ENCODE measurements at places on chromosomes 6 and 20. TPM values are rescaled to one million over a fixed set of nuclear protein-coding genes. Genes with fewer than 3 reads are reported as not detected.
A peak's percentile ranks its signal among the peaks of the same experiment; 100 is the strongest.

DNA sequence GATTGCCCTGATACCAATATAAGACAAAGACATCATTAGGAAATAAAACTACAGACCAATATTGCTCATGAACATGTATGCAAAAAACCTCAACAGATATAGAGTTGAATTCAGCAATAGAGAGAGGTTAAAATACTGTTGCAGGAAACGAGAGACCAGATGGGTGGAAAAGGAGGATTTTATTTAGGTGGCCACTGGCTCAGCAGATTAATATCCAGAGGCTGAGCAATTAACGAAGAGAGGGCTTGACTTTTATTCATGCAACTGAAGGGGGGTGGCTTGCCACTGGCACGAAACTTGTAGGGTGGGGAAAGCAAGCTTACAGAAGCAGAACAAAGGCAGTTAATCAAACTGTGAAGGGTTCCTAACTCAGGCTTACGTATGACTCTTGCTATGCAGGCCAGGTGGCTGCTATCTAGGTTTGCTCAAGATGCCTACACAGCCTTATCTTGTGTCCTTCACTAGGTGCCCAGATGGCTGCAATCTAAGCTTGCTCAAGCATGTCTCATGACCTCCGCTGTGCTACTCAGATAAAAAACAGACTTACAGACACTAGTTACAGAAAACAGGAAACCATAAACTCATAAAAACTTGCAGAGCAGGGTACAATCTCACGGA, 126.4 kb downstream of the MMUT start:
- H3K27ac ChIP-seq: peak overlapping the region; percentile 86
- no peak overlapping the region for H3K4me3 ChIP-seq
- peaks cover 15% of the 10 kb centered on the region for H3K4me1 ChIP-seq
- no peaks in the 10 kb centered on the region for H3K36me3 ChIP-seq
- H3K27me3 ChIP-seq: no peaks in the 10 kb centered on the region

DNA sequence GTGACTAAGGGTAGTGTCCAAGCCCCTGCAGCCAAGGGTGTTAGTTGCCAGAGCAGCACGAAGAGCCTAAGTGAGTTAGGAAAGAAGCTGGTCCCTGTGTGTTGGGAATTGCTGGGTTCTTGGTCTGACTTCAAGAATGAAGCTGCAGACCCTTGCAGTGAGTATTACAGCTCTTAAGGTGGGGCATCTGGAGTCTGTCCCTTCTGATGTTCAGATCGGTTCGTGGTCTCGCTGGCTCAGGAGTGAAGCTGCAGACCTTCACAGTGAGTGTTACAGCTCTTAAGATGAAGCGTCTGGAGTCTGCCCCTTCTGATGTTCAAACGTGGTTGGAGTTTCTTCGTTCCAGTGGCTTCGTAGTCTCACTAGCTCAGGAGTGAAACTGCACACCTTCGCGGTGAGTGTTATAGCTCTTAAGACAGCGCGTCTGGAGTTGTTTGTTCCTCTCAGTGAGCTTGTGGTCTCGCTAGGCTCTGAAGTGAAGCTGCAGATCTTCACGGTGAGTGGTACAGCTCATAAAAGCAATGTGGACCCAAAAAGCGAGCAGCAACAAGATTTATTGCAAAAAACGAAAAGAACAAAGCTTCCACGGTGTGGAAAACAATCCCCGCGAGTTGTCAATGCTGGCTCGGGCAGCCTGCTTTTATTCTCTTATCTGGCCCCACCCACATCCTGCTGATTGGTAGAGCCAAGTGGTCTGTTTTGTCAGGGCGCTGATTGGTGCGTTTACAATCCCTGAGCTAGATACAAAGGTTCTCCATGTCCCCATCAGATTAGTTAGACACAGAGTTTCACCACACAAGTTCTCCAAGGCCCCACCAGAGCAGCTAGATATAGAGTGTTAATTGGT, 31.8 kb downstream of the PXDC1 start:
- DNase-seq: no peak
- H3K4me1 ChIP-seq: no peaks in the 10 kb centered on the region
- H3K27ac ChIP-seq: no peak overlapping the region
- H3K4me3 ChIP-seq: no peak overlapping the region

DNA sequence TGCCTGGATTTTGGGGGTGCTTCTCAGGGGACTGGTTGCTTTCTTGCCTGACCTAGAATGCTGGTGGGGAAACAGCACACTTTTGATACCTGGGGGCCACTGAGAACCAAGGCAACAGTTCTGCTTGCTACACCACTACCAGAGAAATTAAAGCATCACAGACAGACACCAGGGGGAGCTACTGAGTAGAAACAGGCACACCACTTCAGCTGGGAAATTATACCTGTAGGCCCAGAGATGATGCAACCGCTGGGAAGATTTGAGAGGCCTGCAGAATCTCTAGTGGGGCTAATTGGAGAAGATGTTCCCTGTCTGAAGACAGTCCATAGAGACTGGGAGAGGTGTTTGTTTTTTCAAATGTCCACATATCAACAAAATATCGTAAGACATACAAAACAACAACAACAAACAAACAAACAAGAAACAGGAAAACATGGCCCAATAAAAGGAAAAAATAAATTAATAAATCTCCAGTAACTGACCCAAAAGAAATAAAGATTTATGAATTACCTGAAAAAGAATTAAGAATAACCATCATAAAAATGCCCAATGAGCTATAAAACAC, 129.4 kb upstream of the RIN2 start:
- H3K36me3 ChIP-seq: no peaks in the 10 kb centered on the region
- peak; percentile 66 for DNase-seq
- no peak overlapping the region for H3K4me3 ChIP-seq
- H3K27me3 ChIP-seq: peaks cover 1% of the 10 kb centered on the region
- no peaks in the 10 kb centered on the region for H3K4me1 ChIP-seq

- H3K4me1 ChIP-seq: no peaks in the 10 kb centered on the region
- no peak for DNase-seq
- H3K36me3 ChIP-seq: peaks cover 14% of the 10 kb centered on the region
- no peak overlapping the region for H3K27ac ChIP-seq
- H3K27me3 ChIP-seq: no peaks in the 10 kb centered on the region
Observed at GRCh38 chr20:49631061-49631716, 63.3 kb upstream of the PTGIS start.

DNA sequence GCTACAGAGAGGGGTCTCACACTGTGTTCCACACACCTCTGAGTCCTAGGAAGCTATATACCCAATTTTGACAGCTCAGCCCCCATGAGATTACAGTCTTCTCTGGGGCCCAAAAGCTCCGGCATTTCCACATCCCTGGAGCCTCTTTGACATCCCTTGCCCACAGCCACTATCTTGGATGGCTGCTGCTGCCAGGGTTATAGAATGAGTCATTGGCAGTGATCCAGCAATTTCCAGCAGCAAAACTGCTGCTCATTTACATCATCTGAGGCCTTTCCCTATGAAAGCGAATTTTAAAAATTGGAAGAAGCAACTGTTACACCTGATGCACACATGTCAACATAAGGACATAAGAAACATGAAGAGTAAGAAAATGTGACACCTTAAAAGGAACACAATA, 590.7 kb downstream of the MEI4 start:
- no peak overlapping the region for H3K4me3 ChIP-seq
- no peak overlapping the region for H3K27ac ChIP-seq
- peak; percentile 53 for DNase-seq
- H3K27me3 ChIP-seq: no peaks in the 10 kb centered on the region

GRCh38 chr6:2197984-2198383, 47.4 kb downstream of the GMDS start:
- peak; percentile 51 for DNase-seq
- H3K4me1 ChIP-seq: peaks cover 17% of the 10 kb centered on the region
- no peak overlapping the region for H3K27ac ChIP-seq
- H3K27me3 ChIP-seq: no peaks in the 10 kb centered on the region

DNA sequence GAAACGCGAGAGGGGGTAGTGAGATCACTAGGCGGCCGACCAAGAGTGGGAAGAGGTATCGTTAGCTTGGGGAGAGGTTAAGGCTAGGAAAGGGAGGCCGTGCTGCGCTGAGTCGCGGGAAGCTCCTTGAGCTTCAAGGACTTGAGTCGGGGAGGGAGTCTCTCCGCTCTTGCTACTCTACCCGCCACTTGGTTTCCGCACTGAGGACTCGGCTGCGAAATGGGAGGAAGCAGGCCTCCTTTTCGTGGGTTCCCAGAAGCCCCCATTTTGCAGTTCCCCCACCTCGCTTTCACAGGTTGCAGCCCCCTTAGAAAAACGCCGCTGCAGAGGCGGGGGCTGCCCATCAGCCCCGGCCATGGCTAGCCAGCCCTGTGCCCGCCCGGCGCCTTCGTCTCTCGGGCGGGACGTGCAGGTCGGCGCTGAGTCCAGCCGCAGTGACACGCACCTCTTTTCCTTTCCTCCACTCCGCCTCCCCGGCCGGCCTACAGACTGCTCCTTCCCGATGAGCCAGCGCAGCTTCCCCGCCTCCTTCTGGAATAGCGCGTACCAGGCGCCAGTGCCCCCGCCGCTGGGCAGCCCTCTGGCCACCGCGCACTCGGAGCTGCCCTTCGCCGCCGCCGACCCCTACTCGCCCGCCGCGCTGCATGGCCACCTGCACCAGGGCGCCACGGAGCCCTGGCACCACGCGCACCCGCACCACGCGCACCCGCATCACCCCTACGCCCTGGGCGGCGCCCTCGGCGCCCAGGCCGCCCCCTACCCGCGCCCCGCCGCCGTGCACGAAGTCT, 4.9 kb downstream of the VGLL2 start:
- no peak overlapping the region for H3K27ac ChIP-seq
- no peaks in the 10 kb centered on the region for H3K4me1 ChIP-seq
- H3K27me3 ChIP-seq: peaks cover 81% of the 10 kb centered on the region
- no peak for DNase-seq
- no peak overlapping the region for H3K4me3 ChIP-seq

- peaks cover 14% of the 10 kb centered on the region for H3K4me1 ChIP-seq
- no peaks in the 10 kb centered on the region for H3K27me3 ChIP-seq
- no peaks in the 10 kb centered on the region for H3K36me3 ChIP-seq
- no peak overlapping the region for H3K27ac ChIP-seq
Observed at GRCh38 chr6:136763716-136764516, 28.4 kb downstream of the MAP3K5 start.

- H3K27me3 ChIP-seq: no peaks in the 10 kb centered on the region
- DNase-seq: no peak
- peak overlapping the region; percentile 10 for H3K4me3 ChIP-seq
- H3K27ac ChIP-seq: no peak overlapping the region
- H3K4me1 ChIP-seq: peaks cover 40% of the 10 kb centered on the region
Observed at GRCh38 chr20:64037498-64038213, 1.7 kb downstream of the C20orf204 start.

DNA sequence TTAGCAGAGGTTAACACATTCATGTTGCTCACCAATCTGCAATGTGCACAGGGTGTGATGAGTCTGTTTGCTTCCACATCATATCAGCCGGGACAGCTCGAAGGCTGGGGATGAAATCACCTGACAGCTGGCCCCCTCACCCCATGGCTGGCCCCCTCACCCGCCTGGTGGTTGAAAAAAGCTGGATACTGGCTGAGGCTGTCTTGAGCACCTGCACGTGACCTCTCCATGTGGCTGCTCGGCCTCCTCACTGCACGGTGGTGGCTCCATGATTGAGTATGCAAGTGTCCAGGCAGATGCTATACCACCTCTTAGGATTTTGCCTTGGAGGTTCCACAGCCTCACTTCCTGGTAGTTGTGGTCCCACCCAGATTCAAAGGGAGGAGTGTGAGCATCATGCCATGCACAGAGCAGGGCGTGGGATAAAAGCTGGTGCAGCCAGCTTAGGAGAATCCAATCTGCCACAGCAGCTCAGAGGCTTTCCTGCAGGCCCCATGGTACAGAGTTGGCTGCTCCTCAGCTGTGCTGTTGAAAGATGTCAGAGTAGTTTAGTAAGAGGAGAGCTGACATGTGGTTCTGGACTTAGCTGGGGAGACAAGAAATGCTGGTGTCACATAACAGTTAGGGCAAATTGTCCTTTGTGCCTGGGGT, 29.6 kb upstream of the SYNDIG1 start:
- H3K27me3 ChIP-seq: no peaks in the 10 kb centered on the region
- H3K36me3 ChIP-seq: no peaks in the 10 kb centered on the region
- no peak overlapping the region for H3K27ac ChIP-seq
- H3K4me1 ChIP-seq: no peaks in the 10 kb centered on the region
- no peak overlapping the region for H3K4me3 ChIP-seq

The VIP gene
- 1.2 TPM for total RNA-seq

The CD109 gene
- total RNA-seq: 86.2 TPM

The KHDC1L gene
- not detected for total RNA-seq

The CALHM6 gene
- not detected for total RNA-seq

Data from endothelial cell of umbilical vein (primary cell).